CD14-positive monocyte (primary cell): ENCODE measurements at places on chromosomes 2 and 18.

DNA sequence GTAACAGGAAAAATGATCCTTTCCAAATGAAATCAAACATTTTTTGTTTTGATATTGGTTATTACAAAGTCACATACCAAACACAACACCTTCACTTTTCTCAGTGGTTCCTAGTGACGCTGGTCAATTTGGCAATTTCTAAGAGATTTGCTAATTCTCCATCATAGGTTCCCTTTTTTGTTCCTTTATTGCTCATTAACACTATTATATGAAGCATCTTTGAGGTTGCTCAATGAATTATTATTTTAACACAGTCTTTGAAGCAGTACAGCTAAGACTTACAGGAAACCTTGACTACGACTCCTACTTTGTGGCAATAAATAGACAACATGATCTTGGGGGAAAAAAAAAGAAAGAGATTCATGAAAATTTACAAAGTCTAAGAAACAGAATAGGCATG, 152.2 kb upstream of the VRK2 start:
- DNase-seq: peak; percentile 81

- no peak for DNase-seq
These were observed 255.4 kb downstream of the LOXHD1 start for GRCh38 chr18:46401486-46402070.

DNA sequence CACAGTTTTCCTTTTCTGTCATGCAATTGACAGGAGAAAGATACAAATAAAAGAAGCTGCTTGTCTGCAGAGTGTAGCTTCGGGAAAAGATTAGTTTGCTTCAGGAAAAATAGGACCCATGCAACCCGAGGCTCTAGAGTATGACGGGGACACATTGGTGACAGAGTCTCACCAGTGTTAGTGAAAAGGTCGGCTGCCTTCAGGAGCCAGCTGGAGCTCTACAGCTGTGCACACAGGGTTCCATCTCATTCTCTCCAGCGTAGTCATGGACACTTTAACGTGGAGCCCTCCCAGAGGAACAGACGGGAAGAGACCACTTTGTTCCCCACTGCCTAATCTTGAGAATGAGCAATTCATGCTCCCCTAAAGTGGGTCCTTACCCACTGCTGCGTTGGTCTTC, 42.9 kb downstream of the FECH start:
- DNase-seq: no peak

DNA sequence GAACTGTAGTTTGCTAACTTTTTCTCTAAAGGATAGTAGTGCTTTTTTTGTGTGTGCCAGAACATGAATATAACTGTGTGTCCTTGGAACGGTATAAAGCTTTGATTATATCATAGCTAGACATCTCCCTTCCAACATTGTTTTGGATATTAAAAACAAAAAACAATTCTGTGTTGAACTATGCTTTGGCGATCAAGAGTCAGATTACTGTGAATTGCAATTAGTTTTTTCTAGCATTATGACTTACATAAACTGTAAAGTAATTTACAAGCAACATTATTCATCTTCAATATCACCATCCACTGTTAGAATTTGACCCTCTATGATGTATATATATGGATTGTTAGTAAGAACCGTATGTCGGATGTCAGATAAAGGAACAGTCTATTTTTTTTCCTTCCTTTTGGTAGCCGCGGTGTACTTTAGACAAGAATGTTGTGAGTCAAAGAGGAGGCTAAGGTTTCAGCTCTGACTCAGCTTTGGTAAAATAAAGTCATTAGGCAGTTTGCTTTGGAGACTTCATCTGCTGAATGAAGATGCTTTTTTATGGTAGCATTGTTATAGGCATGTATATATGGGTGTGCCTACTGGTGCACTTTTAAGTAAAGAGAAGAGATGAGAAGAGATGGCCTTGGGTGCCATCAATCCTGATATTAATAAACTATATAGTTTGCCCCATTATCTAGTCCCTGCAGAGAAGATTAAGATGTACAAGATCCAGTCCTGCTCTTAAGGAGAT, 76.4 kb downstream of the LTBP1 start:
- DNase-seq: no peak

DNA sequence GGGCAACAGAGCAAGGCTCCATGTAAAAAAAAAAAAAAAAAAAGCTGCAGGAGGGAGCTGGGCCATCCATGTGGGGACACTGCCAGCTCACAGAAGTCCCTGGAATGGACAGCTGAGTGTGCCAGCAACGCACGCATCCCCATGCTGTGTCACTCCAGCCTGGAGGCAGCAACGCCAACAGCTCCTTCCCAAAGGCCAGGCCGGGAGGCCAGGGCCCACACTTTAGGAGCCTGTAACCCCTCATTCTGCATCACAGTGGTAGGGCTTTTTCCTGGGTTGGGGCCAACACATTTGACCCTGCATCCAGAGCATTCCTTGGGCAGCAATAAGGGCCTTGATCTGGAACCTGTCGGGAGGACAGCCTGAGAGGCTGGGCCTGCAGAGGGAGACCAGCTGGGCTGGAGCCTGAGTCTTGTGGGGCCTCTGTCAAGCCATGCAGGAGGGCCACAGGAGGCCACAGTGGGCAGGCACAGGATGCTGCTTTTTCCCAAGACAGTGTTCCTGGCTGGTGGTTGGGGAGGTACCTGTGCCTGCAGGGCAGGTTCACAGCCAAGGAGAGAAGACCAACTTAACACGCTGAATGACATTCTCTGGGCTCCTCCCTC, 16.8 kb upstream of the KCNK3 start:
- DNase-seq: no peak

DNA sequence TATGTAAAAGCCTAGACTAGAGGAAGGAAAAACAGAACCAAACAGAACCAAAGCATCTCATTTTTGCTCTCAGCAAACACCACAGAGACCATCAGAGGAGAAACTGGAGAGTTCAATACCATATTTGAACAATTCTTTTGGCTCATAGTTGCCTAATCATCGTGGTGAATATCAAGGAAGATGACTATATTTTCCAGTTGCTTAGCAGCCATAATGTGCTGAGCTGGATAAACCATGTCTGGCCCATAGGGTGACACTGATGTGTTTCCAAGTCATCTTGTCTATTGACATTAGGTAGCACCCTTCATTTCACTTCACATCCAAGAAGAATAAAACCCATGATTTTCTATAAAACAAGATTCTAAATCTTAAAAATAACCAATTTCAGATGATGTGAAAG, 5.9 kb upstream of the XRCC5 start:
- DNase-seq: no peak

DNA sequence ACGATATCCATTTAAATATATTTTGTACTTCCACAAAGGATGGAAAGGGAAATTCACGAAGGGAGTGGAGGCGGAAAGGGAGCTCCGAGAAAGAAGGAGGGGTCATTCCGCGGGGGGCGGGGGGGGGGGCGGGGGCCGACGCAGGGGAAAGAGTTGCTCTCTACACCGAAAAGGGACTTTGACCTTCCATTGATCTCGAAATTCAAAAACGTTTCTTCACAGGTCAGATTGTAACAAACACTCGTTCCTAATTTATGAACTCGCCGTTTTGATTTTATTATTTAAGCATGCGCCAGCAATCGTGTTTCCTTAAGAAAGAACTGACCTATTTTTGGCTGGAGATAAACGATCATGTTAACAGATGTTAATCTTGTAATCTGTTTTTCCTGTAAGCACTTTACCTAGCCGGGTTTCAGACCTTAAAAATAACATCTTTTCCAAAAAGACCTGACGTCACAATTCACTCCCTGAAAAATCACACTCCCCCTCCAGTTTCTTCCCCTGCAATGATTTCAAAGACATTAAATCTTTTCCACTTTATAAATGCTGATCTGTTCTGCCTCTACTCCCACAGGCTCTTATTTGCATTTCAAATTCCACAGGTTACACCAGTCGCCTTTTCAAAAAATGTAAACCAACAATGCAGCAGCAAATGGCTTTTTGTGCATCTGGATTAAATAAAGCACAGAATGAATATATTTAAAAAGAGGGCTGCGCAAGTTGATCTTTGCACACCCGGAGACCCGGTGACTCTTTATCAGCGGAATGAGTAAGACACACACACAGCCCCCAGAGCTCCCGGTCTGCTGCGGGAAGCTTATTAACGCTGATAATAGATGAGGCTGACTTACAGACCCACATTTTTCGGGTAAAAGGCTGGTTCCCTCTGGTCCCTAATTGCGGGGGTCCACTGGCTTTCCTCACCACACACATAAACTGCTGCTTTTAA, 1.6 kb downstream of the ZNF516 start:
- peak; percentile 74 for DNase-seq

DNA sequence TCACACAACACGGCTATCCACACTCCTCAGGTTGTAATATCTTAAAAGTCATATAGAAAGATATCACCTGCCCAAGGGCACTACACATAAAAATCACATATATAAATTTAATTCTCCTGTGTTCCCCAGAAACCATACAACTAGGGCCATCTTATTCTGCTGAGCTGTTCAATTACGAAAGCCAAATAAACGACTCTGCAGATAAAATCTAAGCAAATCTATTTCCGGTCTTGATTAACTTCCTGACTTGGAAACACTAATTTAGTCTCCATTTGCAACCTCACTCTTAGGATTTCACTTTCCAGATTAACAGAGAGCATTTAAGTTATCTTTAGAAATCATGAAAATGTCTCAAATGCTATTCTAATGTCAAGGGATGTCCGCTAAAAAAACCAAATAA, 23.9 kb upstream of the STK17B start:
- DNase-seq: no peak

DNA sequence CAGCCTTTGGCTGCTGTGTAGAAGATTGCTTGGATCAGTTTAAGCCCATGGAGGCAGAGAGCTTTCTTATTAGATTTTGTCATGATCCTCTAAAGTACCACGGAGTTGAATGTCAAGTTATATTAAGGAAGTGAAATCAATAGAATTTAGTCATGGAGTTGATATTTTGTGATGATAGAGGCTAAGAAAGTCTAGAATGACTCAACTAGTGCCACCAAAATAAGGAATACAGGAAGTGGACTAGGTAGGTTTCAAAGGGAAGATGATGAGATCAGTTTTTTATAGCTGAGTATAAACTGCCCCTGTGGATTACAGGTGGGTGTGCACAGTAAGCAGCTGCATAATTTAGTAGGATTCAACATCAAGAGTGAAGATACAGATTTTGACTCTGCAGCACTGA, 25.2 kb downstream of the FBXO36 start:
- DNase-seq: no peak

DNA sequence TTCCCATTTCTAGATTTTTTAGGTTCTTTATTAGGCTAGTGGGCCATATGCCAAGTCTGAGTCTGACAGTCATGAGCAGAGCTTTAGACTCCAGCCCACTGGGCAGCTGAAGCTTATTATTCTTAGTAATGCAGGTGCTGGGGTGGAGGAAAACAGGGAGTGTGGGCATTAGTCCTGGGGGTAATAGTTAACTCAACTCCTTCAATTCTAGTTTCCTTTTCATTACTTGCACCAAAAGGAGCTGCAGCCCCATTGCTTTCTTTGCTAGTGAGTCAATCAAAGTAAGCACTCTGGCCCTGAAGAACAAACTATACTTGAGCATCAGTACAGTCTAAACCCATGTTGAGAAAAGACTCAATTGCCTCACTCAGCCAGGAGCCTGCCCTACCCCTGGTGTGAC, 35.5 kb downstream of the ICOS start:
- DNase-seq: no peak

DNA sequence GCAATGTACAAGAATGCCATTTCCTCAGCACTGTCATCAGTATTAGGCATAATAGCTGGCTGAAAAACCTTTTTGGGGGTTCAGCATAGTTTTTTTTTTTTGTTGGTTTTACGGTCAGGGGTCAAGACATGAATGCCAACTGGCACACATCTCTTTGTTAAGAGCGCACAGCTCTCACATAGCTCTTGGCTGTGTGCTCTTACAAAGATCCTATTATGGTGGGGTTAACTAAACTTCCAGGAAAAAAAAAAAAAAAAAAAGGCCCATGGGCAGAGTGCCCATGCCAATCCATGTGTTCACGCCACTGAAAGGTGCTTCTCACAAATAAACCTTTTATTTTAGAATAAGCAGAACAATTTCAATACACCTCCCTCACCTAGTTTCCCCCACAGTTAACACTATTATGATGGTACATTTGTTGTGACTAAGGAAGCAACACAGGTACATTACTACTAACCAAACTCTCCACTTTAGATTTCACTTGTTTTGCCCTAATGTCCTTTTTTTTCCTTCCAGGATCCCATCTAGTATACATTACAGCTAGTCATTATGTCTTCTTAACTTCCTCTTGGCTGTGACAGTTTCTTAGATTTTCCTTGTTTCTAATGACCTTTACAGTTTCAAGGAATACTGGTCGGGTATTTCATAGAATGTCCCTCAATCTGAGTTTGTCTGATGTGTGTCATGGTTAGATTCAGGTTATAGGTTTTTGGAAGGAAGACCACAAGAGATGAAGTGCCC, 56.3 kb downstream of the C2orf74 start:
- DNase-seq: no peak

- DNase-seq: no peak
These were observed 75.2 kb upstream of the SMAD7 start for GRCh38 chr18:49025767-49026500.

DNA sequence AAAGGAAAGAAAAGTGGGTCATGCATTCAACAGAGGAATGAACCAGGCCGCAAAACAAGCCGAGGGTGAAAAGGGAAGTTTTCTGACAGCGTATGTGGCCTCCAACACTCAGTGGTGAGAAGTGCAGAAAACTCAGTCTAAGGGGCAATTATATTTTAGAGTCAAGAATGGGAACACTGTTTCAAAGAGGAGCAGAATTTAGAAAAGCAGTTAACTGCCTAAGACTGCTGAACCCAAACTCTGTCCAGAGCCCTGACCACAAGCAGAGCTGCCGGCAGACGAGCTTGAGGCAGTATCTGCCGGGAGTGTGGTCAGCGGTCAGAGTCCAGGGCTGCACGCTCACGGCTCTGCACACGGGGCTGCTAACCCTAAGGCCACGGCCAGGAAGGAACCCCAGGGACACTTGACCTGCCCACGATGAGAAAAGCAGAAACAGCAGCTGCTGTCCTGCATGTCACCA, 347.0 kb upstream of the ID2 start:
- DNase-seq: no peak

DNA sequence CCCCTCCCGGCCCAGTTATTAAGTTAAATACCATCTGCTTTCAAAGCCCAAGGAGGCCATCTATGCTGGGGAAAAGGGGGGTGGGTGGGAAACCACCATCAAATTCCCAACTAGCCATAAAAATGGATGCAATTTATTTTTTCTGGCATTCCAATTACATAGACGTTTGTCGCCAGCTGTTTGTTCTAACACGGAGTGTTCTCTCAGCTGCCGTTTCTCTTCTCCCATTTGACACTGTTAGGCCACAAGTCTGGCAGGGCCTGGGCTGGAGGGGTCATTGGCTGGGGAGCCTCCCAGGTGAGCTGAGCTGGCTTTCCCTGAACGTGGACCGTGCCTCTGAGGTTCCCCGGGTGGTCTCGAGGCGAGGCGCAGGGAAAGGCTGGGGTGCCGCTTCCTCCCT, 16.6 kb downstream of the ATOH8 start:
- no peak for DNase-seq

GRCh38 chr2:73823916-73824523, 4.7 kb upstream of the STAMBP start:
- DNase-seq: peak; percentile 63

- DNase-seq: no peak
These were observed 217.0 kb downstream of the CMPK2 start for GRCh38 chr2:6648596-6649247.
